ENCODE measurements at places on chromosomes 7 and 10. TPM values are rescaled to one million over a fixed set of nuclear protein-coding genes. Genes with fewer than 3 reads are reported as not detected.

- no peak for DNase-seq
These were observed 3.1 kb downstream of the USP6NL start for GRCh38 chr10:11608159-11609013.

- no peak for DNase-seq
These were observed 207.7 kb downstream of the MAGI2 start for GRCh38 chr7:79245623-79246249.

- no peak for DNase-seq
These were observed 77.5 kb upstream of the FAM171A1 start for GRCh38 chr10:15448598-15448997.

DNA sequence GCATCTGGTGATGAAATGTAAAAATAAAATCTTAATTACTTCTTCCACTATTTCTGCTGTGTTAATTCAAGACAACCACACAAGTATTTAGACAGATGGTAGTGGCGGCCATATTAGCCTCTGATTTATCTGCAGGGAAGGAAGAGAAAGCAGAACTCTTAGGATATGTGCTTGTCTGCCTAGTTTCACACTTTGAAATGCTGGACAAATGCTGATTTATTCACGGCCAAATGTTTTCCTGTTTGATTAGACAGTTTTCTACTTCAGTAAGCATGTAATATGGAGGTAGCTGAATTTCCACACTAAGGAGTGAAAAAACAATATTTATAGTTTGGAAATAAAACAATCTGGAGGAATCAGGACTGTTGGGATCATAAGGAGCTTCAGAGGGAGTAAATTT lies 158.1 kb downstream of the AGMO start:
- DNase-seq, result no peak

DNA sequence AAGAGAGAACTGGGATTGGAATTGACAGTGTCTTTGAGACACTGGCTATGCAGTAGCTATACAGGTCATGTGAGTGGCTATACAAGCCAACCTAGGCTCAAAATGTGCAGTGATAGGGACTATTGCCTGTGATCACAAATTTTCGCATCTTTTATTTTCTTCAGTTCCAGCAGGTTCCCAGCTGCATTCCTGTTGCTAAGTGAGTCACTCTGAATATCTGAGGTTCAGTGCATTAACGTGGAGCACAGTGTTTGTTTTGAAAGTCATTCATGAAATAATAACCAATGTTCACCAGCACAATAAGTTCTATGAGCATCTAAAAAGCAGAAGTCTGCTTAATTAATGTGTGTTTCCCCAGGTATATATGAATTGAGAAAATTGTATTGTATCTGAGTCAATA lies 1236.0 kb upstream of the CELF2 start:
- DNase-seq, result no peak

The USP54 gene
- total RNA-seq, result 165 TPM

The OR6V1 gene
- total RNA-seq, result not detected
